Fibroblast of skin of left quadriceps (primary cell): ENCODE measurements at places on chromosomes 3 and 15.

DNA sequence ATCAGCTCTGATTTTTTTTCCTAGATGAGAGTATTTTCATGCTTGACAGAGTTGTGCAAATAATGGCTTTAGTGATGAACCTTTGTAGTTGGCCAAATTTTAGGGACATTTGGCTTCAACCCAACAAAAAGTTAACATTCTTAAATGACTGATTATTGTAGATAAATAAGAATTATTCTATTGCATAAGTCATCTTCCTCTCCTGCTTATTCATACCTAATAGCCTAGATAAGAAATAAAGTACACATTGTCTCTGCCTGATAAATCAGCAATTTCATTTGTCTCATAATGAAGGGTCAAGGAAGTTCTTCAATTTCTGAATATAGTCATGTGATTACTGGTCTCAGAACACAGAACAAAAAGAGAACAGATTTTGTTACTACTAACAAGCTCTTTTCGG lies 428.9 kb upstream of the IL12A start:
- DNase-seq: no peak

DNA sequence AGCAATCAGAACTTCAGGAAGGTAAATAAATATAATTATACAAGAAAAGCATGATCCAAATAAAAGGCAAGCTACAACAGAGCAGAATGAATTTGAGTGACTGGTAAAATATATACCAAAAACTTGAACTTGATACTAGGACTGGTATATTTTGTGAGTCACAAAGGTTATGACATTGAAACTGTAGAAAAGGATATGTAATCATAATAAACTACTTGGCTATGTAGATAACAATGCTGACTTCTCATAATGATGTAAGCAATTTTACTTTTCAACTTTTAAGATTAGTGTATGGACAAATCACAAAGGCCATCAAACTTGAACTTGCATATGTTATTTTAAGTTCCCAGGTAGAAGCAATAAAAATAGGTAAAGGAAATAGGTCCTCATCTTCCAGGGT lies 384.5 kb upstream of the NECTIN3 start:
- DNase-seq: no peak

DNA sequence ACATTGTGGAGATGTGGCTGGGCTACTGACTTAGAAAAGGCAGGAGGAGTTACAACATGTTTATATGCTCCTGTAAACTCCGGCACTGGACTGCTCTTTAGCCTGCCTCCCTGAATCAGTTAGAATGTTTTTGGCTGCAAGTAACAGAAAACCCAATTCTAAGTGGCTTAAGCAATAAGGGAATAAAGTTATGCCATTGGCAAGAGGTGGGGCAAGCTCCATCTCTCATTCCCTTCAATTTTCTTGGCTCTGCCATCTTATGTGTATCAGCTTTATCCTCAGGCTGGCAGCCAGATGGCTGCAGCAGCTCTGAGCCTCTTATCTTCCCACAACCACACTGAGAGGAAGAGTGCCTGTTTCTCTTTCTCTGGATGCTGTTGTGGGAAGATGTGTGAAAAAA lies 22.4 kb upstream of the MEIS2 start:
- no peak for DNase-seq

DNA sequence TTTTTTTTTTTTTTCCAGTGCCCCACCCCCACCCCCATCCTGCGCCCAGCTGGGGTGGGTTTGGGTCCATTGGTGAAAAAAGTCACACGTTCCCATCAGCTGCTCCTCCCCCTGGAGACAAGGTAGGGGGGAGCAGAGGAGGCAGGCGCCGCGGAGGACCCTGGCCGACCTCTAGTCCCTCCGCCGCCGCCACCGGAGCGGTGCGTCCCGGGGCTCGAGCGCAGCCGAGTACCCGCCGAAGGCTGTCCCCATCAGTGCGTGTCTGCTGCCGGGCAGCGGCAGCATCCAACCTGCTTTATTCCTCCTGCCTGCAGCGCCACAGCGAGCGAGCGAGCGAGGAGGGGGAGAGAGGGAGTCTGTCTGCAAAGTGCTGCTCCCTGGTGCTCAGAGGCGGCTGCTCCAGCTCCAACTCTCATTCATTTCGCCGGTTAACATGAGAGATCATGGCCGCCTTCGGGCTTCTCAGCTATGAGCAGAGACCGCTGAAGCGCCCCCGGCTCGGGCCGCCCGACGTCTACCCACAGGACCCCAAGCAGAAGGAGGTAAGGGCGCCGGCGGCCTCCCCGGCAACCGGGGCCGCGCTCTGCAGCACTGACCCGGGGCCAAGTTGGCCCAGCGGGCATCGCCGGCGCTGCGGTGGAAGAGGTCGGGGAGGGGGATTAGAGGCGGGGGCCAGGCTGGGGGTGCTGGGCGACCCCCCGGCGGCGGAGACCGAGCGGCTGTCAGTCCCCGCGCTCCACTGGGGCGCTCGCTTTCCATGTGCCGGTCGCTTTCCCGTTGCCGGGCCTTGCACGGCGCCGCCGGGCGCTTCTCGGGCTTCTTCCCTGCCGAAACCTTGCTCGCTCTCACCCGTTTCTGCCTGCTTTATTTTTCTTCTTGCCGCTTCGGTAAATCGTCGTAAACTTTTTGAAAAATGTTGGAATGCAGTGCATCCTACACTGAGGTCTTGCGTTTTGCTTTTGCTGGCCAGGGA lies 1.3 kb downstream of the MED12L start:
- peak; percentile 78 for DNase-seq

GRCh38 chr15:58506783-58507668 lies 75.2 kb downstream of the LIPC start:
- DNase-seq: no peak

DNA sequence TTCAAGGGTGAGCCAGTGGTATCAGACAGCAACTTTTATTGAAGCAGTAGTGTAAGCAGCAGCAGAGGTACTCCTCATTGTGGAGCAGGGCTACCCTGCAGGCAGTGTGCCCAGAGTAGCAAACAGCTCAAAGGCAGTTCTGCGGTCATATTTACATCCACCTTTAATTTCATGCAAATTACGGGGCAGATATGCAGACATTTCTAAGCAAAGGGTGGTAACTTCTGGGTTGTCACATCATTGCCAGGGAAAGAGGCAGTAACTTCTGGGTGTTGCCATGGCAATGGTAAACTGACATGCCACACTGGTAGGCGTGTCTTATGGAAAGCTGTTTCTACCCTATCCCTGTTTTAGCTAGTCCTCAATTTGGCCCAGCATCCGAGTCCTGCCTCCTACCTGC lies 46.5 kb upstream of the CLDN18 start:
- DNase-seq: no peak

- DNase-seq: no peak
Observed at GRCh38 chr3:113747283-113748046, 630 bp downstream of the ATP6V1A start.

- no peak for DNase-seq
Observed at GRCh38 chr3:75012791-75013331, 398.4 kb upstream of the CNTN3 start.

GRCh38 chr15:40450047-40450446 lies 9.3 kb downstream of the BAHD1 start:
- no peak for DNase-seq

GRCh38 chr15:61075741-61076140 lies 153.4 kb downstream of the RORA start:
- DNase-seq: no peak

DNA sequence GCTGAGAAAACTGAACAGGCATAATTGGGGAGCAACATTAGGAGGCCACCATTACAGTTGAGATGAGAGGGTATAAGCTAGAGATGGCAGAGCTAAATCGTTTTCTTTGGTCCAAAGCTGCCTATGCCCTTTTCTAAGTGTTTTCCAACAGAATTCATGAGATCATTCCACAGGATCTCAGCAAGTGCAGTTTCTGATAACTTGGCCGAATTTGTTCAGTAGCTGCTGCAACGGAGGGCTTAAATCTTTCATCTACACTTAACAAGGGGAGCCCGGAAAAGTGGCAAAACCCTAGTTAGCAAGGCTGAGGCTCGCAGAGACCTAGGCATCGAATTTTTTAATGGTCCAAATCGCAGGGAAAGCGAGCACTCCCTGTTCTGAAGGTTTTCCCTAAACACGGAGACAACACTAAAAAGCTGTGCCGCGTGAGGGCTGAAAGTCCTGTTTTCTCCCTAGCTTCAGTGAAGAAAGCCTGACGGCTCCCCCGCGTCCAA lies 531 bp upstream of the BLOC1S6 start:
- no peak for DNase-seq

- DNase-seq: no peak
Observed at GRCh38 chr3:185983495-185984141, 45.8 kb upstream of the TRA2B start.

GRCh38 chr3:178517665-178518334 lies 18.4 kb upstream of the KCNMB2 start:
- DNase-seq: no peak

- DNase-seq: no peak
Observed at GRCh38 chr3:171055336-171056178, 29.0 kb upstream of the SLC2A2 start.

- DNase-seq: no peak
Observed at GRCh38 chr3:61669203-61669602, 107.8 kb downstream of the PTPRG start.

DNA sequence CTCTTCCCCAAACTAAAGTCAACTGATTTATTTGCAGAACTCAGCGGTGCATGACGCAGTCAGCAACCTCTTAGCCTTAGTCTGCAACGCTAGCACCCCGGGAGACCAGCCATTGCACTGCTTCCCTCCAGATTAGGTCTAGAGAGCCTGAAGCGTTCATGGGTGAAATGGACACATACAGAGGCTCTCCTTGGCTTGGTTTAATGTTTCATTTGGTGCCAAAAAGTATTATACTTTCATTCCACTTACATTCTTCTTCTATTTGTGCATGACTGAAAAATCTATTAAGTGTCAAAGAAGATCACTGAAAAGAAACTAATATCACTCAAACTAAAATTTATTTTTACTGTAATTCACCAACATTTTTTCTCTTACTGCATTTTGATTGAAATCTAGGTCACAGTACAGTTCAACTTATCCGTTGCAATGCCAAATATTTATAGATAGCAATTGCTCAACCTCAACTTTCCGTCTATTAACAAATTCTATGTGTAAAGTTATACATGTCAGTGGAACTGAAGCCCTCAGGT lies 116.2 kb downstream of the ROBO1 start:
- DNase-seq: no peak

- no peak for DNase-seq
Observed at GRCh38 chr3:168251371-168251770, 155.6 kb upstream of the GOLIM4 start.

- DNase-seq: no peak
Observed at GRCh38 chr15:90423801-90424319, 35.8 kb downstream of the IQGAP1 start.

- DNase-seq: peak; percentile 44
Observed at GRCh38 chr15:51162865-51163762, 68.4 kb upstream of the TNFAIP8L3 start.

- DNase-seq: no peak
Observed at GRCh38 chr15:40914486-40914885, 14.7 kb upstream of the DLL4 start.

- no peak for DNase-seq
Observed at GRCh38 chr3:54033761-54034160, 88.6 kb upstream of the CACNA2D3 start.

GRCh38 chr3:49434731-49435130 lies 5.6 kb upstream of the NICN1 start:
- no peak for DNase-seq

DNA sequence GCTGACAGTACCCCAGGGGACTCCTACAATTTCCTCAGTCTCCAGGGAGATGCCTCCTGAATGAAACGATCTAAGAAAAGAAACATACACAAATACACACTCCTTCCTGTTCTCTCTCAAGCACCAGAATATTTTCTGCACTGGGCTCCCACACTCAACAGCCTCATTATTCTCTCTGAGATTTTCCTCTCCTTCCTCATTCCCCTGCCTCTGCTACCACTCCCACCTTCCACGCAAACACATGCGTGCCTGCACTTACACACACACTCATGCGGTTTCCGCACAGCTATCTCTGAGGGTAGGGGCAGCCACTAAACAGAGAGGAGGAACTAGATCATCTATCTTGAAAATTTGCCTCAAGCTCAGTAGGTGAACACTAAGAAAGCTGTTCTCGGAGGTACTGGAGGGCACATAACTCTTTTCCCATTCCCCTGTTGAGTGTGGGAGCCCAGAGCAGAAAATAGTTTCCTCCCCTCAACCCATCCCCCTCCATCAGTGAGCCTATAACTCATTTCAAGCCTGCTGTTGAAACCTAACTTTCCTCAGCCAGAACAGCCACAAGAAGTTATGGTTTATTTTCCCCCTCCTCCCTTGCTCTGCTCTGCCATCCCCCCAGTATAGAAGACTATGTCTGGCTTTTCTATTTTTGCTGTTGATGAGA lies 30.5 kb upstream of the TIPARP start:
- no peak for DNase-seq

DNA sequence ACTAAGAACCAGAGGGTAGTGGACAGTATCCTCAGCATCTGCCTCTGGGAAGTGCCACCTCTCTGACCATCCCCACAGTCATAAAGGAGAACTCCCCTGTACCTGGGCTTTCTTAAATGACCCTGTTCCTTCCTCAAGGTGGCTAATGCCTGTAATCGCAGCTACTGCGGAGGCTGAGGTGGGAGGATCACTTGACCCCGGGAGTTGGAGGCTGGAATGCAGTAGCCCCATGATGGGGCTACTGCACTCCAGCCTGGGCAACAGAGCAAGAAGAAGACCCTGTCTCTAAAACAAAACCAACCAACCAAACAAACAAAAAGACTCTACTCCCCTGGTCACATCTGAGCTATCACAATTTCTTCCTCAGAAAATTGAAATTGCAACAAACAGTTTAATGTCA lies 848 bp upstream of the BUB1B start:
- DNase-seq: no peak

DNA sequence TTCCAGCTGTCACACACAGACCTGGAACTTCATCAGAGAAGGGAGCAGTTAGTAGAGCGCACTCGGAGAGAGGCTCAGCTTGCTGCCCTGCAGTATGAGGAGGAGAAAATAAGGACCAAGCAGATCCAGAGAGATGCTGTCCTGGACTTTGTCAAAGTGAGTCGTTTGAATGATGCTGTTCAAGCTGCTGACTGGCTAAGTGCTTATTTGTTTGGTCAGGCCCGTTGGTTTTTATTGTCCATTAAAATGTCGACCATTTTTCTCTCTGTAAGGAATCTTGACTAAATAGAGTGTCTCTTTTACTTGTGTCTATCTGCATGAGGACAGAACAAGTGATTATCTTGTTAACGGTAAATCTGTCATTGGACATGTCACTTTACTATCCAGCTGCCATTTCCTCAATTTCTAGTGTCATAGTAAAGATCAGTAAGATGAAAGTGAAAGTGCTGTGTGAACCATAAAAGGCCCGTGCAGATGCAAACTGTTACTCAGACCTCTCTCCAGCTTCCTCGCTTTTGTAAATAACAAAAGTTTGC lies 56.9 kb downstream of the LRCH3 start:
- no peak for DNase-seq

- no peak for DNase-seq
Observed at GRCh38 chr15:74217907-74218885, 15.6 kb upstream of the STRA6 start.

DNA sequence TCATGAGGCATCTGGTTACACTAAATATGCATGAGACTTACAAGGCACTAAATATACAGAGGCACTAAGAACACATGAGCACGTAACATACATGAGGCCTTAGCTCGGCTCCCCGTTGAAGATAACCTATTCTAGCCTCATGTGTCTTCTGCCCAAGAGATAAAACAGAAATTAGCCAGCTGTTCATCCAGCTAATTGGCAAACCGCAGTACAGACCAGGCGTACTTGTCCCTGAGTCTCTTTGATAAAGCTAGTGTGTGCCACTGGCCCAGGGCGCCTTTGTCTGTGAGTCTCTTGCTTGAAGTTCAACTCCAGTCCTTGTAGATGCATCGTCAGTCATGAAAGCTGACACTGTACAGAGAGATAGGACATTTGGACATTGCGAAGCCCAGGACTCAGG lies 121.9 kb upstream of the SPATA12 start:
- DNase-seq: no peak
